Stimulated activated CD4-positive, alpha-beta T cell treated with anti-CD3 and anti-CD28 coated beads, Interleukin-1b, Interleukin-23, amount 100 ng/mL, for 1 hour (primary cell): ENCODE measurements at places on chromosomes 1 and 21.

DNA sequence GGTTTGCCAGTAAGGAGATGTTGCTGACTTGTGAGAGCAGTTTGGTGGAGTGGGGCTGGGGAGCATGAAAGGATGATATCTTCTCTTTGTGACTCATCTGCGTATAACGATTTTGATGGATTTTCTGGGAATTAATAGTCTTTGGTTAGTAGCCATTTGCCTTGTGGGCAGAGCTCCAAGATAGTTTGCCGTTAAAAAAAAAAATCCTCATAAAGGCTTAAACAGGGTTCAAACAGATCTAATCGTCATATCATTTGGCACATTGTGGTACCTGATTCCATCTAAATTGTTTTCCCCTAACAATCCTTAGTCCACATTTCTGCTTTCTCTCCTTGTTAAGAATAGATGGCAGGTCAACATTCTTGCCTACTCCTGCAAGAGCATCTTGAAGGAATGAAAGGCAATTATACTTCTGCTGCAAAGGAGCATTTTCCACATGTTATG is 168.0 kb downstream of the PPP1R12B start:
- no peak for DNase-seq

DNA sequence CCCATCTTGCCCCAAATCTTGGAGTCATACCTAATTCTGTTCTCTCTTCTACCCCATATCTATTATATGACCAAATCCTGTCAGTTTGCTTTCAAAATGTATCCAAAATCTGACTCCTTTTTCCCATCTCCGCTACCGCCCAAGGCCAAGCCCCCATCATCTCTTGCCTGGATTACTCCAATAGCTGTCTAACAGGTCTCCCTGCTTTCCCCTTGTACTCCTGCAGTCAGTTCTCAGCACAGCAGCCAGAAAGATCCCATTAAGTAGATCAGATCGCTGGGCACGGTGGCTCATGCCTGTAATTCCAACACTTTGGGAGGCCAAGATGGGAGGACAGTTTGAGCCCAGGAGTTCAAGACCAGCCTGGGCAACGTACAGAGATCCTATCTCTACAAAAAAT is 19.8 kb downstream of the IQGAP3 start:
- DNase-seq: no peak

GRCh38 chr1:84842748-84843231 is 50.2 kb downstream of the LPAR3 start:
- DNase-seq: no peak

GRCh38 chr1:40305451-40305850 is 11.6 kb downstream of the COL9A2 start:
- DNase-seq: no peak
